ENCODE measurements at places on chromosomes 12 and 14.

GRCh38 chr14:105485739-105486162, 935 bp upstream of the CRIP1 start:
- DNase-seq: no peak

DNA sequence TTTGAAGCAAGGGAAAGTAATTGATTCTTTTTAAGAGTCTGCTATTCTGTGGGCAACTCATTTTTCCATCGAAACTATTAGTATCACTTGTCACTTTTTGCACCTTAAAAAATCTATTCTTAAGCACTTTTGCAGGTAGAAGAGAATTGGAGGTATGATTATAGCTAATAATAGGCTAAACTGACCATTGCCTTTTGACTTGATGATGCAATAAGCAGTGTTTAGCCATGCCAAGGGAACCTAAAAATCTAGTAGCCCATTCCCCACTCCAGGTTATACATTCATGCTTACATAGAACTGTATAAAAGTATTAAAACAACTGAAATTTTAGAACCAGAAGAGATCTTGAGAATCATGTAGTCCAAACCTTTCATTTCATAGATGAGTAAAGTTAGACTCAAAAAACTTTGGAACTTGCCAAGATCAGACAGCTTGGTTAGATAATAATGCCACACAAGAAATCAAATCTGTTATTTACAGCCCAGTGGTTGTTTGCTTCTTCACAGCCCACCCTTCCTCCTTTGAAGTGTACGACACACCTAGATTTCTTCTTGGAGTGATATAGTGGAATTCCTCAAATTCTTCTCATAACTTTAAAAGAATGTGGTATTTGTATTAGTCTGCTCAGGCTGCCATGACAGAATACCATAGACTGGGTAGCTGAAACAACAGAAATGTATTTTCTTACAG, 21.7 kb upstream of the GARIN2 start:
- DNase-seq: no peak

DNA sequence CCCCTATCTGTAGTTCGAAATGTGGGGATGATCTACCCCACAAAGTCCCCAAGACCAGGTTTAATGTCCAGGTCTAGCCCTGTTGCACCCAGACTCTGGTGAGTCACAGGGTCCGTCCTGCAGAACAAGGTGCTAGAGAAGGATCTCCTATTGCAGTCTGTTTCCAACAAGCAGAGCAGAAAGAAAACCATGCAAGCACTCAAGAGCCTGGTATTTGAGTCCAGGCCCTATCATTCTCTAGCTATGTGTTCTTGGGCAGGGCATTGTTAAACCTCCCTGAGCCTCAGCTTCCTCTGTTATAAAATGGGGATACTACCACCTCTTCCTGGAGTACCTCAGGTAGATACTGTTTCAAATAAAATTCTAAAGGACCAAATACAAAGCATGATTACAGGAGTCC, 24.4 kb downstream of the MAP3K9 start:
- DNase-seq: no peak

GRCh38 chr12:125092872-125093680, 27.8 kb downstream of the AACS start:
- no peak for DNase-seq

DNA sequence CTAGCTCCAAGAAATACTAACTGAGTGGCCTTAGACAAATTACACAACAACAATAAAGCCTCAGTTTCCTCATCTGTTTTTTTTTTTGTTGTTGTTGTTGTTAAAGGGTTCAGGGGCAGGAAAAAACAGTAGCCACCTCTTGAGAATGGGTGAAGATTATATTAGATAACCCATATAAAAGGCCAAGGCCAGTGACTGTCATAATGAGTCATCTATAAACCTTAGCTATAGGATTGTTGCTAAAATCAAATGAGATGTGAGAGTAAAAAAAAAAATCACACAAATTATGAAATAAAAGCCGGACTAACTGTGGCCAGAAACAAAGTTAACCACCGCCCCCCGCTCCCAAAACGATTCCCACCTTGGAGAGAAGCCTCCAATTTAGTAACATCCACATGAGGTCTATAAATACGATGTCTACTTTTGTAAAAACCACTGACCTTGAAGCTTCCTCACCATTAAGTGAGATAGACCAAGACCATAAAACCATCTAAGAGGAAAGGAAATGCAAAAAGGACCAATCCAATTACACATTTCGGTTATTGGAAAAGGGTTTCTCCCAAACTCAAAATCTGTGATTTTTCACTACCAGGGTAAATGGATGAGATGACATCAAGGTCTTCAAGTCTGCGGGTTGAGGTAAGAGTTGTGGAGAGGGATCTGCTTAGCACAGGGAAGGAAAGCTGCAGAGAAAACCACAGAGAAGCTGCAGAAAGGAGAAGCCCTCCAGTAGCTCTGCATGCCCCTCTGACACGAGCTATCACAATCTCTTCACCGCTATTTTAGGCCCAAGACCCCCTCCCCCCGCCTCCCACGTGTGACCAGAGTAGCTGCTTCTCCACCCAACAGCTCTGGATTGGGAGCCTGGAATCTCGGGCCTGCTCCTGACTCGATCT, 1.0 kb downstream of the NAA25 start:
- DNase-seq: no peak

- DNase-seq: no peak
Observed at GRCh38 chr14:50768680-50769079, 62.3 kb downstream of the NIN start.

DNA sequence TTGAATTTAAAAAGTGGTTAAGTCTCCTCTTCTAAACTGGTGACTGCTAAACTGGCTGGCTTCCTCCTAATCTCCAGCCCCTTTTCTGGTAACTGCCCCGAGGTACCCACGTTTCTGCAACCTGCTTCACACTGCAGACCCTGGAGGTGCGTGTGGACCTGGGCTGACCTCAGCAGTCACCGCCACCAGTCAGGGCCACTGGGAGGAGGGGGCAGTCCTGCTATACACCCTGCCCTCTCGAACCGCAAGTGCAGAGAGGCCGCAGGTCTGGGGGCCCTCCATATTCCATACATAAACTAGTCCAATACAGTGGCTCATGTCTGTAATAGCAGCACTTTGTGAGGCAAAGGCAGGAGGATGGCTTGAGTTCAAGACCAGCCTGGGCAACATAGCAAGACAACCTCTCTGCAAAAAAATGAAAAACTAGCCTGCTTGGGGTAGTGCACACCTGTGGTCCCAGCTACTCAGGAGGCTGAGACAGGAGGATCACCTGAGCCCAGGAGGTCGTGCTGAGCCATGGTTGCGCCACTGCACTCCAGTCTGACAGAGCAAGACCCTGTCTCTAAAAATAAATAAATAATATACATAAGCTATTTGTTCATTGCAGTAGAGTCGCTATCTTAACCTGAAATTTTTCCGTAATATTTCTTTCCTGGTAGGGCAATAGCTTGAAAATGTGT, 25.6 kb downstream of the VPS37B start:
- no peak for DNase-seq

DNA sequence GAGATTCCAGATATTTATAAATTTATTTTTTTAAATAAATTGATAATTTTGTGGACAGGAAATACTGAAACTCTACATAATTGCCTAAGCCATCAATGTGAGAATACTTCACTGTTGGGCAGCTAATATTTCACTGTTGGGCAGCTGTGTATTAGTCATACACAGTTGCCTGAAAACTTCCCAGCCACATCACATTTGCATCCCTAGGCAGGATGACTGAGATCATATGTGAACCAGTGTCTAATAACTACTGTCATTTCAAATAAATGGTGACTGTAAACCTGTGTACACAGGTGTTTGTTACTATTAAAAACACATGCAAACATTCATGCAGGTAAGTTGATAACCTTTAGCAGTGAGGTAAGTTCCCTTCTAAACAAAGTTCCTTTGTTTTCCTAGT, 43.9 kb downstream of the TMTC3 start:
- DNase-seq: no peak

DNA sequence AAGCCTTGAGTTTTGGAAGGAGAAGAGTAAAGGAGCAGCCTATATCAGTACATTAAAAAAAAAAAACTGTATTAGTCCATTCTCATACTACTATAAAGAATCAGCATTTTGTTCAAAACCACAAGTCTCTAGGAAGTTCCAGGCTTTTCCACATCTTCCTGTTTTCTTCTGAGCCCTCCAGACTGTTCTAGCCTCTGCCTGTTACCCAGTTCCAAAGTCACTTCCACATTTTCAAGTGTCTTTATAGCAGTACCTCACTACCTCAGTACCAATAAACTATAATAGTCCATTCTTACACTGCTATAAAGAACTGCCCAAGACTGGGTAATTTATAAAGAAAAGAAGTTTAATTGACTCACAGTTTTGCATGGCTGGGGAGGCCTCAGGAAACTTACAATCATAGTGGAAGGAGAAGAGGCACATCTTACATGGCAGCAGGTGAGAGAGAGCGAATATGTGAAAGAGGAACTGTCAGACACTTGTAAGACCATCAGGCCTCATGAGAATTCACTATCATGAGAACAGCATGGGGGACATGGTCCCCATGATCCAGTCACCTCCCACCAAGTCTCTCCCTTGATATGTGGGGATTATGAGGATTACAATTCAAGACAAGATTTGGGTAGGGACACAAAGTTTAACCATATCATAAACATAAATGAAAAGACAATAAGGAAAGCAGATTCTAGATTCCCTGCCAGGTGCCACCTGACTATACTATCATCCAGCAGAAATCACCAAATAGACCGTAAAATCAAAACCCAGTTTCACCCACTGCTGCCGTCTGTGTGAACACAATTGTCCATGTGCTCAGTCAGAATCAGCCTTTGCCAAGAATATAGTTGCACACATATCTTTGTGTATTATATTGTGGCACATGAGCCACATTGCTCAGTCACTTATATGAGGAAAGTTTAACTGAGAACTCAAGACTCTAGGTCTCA, 27.8 kb downstream of the TOGARAM1 start:
- DNase-seq: no peak

DNA sequence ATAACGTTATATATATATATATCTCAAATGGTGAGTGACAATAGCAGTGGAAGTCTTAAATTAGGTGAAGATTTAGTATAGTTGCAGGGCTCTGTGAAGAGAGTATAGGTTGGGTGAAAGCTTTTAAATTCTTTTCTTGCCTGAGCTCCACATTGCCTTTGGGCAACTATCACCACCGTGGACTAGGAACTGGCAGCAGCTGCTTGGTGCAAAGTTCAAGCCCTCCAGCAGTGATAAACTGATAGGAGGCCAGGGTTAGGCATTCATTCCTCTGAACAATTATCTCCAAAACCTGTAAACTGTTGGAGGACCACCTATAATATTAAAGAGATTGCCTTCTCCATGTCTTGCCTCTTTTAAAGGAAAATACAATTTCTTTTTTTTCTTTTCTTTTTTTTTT, 91.2 kb upstream of the ATXN7L3B start:
- DNase-seq: no peak

DNA sequence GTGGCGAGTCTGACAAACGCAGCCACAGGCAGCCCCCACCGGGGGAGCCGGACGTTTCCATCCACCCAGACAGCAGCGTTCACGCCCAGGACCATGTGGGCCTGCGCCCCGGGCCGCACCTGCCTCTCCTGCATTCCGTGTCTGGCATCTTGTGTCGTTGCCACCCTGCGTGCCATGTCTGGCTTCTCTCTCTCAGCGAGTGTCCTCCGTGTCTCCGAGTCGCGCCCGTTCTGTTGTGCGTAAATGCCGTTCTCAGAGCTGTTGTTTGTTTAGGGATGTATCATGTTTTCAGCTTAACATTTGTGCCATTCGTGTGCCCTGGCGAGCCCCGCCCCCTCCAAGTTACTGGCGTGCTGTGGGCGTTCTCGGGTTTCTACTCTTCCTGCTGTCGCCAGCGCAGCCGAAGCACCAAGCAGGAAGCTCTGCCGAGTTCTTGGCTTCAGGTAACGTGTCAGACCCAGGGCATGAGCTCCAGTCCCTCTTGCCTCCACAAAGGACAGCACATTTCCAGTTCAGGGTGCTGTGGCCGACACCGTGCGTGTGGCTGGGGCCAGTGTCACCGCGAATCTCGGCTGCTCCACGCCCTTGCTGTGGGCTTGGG, 34.6 kb downstream of the NOC4L start:
- no peak for DNase-seq

DNA sequence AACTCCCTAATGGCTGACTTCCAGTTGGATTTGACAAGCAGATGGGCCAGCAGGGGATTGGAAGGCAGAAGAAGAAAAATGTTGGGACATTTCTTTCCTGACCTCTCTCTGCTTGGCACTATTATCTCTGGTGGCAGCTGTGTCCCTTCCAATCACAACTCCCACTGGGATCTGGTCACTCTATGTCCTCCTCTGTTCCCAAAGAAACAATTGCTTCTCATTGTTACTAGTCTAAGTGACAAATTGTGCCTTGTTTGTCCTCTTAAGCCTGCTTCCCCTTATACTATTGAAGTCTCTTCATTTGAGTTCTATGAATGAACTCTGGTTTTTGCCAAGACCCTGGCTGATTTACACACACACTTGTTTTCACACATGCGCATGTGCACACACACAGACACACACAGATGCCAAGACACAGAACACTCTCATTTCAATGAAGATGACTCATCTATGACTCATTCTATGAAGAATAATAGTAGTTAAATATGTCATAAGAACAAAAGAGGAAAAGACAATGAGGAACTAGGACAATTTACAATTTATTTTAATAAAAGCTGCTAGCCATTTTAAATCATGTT, 83.0 kb upstream of the FAR2 start:
- DNase-seq: no peak

- DNase-seq: no peak
Observed at GRCh38 chr12:109888179-109889020, 8.1 kb upstream of the GLTP start.

DNA sequence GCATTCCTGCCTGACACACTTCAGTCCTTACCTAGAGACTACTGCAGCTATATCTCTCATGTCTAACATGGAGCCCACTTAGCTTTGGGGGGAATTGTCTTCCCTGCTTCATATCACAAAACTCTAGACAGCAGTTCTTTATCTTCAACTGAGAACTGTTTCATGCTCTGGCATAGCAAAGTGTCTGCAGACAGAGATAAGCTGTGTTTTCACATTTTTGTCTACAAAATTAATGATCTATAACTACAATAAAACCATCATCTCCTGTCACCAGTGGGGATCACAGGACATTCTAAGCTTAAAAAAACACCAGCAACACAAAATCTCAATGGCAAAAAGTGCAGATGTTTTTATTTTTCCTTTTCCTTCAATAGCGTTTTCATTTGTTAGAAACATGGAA, 137.1 kb upstream of the VRK1 start:
- no peak for DNase-seq

- no peak for DNase-seq
Observed at GRCh38 chr12:69821456-69822159, 3.4 kb upstream of the MYRFL start.

DNA sequence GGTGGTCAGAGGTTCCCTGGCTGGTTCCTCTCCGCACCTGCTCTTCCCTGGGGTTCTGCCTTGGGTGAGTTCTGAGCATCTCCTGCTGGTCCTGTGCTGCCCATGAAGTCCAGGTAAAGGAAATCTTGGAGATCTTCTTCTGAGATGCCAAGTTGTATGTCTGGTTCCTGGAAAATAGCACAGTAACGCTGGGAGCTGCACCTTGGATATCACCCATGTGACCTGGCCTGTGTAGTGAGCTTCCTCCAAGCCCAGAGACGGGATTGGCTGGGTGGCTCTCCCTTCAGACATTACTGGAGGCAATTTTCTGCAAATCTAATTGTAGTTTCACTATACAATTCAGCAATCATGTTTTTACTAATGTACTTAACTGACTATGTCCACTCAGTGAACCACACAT, 1281.1 kb downstream of the TMEM121 start:
- DNase-seq: no peak

Data from activated CD8-positive, alpha-beta memory T cell treated with anti-CD3 and anti-CD28 coated beads, Interleukin-2, amount 50 U/mL, for 4 hours (primary cell).